ENCODE measurements at places on chromosomes 7 and 10.

- DNase-seq, result no peak
Measured at GRCh38 chr7:135782377-135782776, 33.8 kb upstream of the FAM180A start.

GRCh38 chr7:13801669-13802068, 187.8 kb downstream of the ETV1 start:
- no peak for DNase-seq

- no peak for DNase-seq
Measured at GRCh38 chr10:92490387-92490786, 83.5 kb downstream of the IDE start.

DNA sequence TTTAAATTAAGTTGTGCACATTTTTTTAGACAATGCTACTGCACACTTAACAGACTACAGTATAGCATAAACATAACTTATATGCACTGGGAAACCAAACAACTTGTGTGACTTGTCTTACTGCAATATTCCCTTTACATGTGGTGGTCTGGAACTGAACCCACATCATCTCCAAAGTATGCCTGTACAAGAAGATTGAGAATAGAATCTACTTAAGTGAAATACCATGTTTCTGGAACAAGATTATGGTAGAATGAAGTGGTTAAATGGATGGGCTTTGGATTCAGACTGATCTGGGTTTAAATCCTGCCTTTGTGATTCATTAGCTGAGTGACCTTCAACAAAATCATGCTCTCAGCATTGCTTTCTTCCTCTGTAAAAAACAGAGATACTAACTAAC, 30.7 kb downstream of the CUL2 start:
- DNase-seq, result no peak

DNA sequence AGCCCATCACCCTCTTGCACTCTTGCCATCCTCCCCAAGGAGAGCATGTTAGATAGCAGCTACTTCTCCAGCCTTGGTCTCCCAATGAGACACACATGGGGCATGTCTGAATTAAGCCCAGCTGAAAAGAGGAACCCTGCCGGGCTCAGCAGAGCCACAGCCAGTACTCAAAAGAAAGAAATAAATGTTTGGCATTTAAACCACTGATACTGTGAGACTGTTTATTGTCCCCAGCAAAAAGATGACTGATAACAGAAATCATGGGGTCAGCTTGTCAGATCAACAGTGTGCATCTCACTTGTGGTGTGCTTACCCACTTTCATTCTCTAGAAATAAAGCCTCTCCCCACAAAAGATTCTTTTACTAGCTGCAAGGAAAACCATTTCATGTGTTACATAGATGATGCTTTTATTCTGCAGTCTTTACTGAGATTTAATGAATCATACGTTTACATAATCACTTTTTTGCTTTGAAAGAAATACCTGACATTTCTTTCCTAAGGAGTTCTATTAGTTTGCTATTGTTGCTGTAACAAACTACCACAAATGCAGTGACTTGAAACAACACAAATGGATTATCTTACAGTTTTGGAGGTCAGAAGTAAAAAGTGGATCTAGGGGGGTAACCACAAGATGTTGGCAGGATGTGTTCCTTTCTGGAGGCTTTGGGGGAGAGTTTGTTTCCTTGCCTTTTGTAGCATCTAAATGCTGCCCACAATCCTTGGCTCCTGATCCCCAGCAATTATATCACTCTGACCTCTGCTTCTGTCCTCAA, 20.9 kb downstream of the ANKRD7 start:
- no peak for DNase-seq

All from iPS DF 19.7 (cell line).